Diencephalon (tissue), 1 donor: ENCODE measurements at places on chromosomes 3 and 15. TPM values are rescaled to one million over a fixed set of nuclear protein-coding genes. Genes with fewer than 3 reads are reported as not detected.

Gene CPNE9
- total RNA-seq, result 12.7 TPM

Gene GCHFR
- 18.0 TPM for total RNA-seq

Gene MRPL3
- total RNA-seq, result 116 TPM

Gene POPDC2
- 0.69 TPM for total RNA-seq

Gene ROBO1
- 193 TPM for total RNA-seq

Gene PLXND1
- total RNA-seq, result 26.8 TPM

Gene CYP1A1
- total RNA-seq, result 0.23 TPM

Gene CLDN18
- not detected for total RNA-seq

Gene PLCL2
- 112 TPM for total RNA-seq

Gene CFAP20DC
- total RNA-seq, result 3.2 TPM

Gene IFRD2
- 18.5 TPM for total RNA-seq

Gene ALG1L2
- total RNA-seq, result not detected

Gene THBS1
- total RNA-seq, result 10.4 TPM

Gene TMEM42
- total RNA-seq, result 10.4 TPM

Gene SPTBN5
- 0.92 TPM for total RNA-seq

Gene SLC28A1
- 0.23 TPM for total RNA-seq

Gene CTXN2
- total RNA-seq, result 1.6 TPM

Gene CSPG5
- 206 TPM for total RNA-seq

Gene IL5RA
- 11.1 TPM for total RNA-seq

Gene BTD
- total RNA-seq, result 19.6 TPM

Gene HDDC3
- 14.5 TPM for total RNA-seq

Gene PLSCR2
- total RNA-seq, result not detected

Gene NISCH
- 103 TPM for total RNA-seq

Gene GOLGA8T
- 0.69 TPM for total RNA-seq

Gene PROK2
- 5.5 TPM for total RNA-seq

Gene METTL6
- total RNA-seq, result 82.4 TPM

Gene ATP13A4
- total RNA-seq, result 30.7 TPM

Gene PXK
- total RNA-seq, result 34.1 TPM

Gene OIP5
- 3.9 TPM for total RNA-seq

Gene SEMA3B
- total RNA-seq, result 2.8 TPM

Gene ZBBX
- total RNA-seq, result 18.9 TPM

Gene UNC13C
- 52.6 TPM for total RNA-seq

Gene PCBP4
- 38.8 TPM for total RNA-seq

Gene SH2D7
- not detected for total RNA-seq

Gene MFAP1
- 25.1 TPM for total RNA-seq

Gene KNL1
- total RNA-seq, result 12.0 TPM

Gene CEP19
- 11.8 TPM for total RNA-seq

Gene CKMT1A
- 19.6 TPM for total RNA-seq

Gene KCNH8
- 18.0 TPM for total RNA-seq

Gene ICE2
- total RNA-seq, result 49.8 TPM

Gene EXD1
- total RNA-seq, result under 0.01 TPM

Gene MASP1
- total RNA-seq, result 24.2 TPM

Gene ACAN
- total RNA-seq, result 3.0 TPM

Gene KIF23
- total RNA-seq, result 9.9 TPM

Gene LRRC58
- 30.2 TPM for total RNA-seq

Gene FOXL2
- total RNA-seq, result 0.46 TPM

Gene SOX14
- 1.4 TPM for total RNA-seq

Gene UCN2
- total RNA-seq, result not detected

Gene CD96
- total RNA-seq, result not detected

Gene SLC9A9
- 13.4 TPM for total RNA-seq
